ENCODE measurements at places on chromosomes 3 and 15.

DNA sequence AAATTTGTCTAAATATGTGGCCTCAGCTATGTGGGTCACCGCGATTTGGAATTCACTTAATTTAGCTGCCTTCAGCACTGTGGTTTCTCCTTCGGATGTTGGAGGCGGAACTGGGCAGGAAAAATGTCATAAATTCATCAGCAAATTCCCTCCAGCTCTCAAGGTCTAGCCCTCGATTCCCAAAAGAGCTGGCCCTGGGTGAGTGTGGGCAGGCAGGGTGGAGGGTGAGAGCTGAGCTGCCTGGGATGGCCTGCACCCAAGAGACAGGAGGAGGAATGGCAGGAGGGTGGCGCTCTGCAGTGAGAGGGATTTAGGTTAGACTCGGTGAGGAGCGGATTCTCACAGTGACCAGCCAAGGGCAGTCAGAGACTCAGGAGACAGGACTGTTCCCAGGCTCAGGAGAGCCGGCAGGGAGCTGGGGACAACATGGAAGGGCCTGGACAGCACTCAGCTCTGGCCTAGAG lies 57.1 kb downstream of the FEM1B start:
- DNase-seq, result no peak

- no peak for DNase-seq
Observed at GRCh38 chr3:61114316-61114953, 136.8 kb downstream of the FHIT start.

- DNase-seq, result no peak
Observed at GRCh38 chr15:70353606-70354345, 256.1 kb upstream of the TLE3 start.

GRCh38 chr15:40879609-40880008 lies 5.6 kb upstream of the RHOV start:
- no peak for DNase-seq

- DNase-seq, result no peak
Observed at GRCh38 chr3:33900809-33901505, 102.5 kb downstream of the PDCD6IP start.

GRCh38 chr3:151345859-151346258 lies 16.5 kb upstream of the P2RY13 start:
- DNase-seq, result no peak

DNA sequence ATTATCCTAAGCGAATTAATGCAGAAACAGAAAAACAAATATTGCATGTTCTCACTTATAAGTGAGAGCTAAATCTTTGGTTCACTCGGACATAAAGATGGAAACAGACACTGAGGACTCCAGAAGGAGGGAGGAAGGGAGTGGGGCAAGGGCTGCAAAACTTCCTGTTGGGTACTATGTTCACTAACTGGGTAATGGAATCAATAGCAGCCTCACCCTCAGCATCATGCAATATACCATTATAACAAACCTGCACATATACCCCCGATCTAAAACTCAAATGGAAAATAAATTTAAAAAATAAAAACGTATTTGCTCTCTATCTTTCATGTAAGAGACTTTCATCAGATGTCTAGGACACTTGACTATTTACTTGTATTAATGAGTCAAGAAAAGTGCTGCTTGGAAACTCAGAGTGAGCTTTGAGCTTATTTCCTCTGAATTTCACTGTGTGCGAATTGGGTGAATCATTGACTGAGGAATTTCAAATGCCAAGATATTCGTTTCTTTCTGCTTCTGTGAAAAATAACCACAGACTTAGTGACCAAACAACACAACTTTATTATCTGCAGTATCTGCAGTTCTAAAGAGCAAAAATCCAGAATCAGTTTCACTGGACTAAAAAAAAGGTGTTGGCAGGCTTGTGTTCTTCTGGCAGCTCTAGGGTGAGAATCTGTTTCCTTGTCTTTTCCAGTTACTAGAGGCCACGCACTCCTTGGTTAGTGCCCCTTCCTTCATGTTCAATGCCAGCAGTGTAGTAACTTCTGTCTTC lies 18.4 kb downstream of the TM4SF18 start:
- no peak for DNase-seq

DNA sequence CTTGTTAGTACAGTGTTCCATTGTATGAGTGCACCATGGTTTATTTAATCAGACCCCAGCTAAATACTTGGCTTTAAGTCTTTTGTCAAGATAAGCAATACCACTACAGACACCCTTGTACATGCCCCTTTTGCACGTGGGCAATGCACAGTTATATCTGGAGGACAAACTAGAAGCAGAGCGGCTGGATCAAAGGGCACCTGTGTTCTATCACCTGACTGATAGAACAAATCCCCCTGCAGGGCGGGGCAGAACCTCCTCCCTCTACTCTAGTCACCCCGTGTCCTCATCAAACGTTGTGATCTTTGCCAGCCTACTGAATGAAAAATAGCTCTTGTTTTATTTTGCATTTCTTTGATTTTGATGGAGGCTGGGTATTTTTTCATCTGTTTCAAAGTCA lies 314.9 kb downstream of the TLE3 start:
- no peak for DNase-seq

DNA sequence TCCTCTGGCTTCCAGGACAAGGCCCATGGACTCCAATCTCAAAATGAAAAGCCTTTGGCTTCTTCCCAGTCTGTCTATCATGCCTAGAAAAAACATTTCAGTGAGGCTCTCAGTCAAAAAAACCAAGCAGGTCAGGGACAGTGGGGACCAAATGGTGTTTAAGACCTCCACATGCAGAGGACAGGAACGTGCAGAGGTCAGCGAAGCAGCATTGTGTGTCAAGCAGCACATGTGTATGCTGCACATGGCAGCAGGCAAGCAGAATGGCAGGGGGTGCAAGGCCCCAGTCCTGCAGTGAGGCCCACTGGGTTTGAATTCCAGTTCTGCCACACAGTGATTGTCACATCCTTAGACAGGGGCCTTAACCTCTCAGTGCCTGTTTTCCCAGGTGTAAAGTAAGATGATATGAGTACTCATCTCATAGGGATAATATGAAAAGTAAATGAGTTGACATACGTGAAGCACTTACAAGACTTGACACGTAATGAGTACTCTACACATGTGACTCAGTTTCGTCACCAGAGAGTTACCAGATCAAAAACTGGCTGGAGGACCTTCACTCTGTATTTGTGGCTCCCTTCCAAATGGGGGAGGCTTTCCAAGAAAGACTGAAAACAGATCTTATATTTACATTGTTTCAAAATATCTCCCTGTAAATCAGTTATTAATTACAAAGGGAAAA lies 11.2 kb downstream of the STIMATE start:
- no peak for DNase-seq

DNA sequence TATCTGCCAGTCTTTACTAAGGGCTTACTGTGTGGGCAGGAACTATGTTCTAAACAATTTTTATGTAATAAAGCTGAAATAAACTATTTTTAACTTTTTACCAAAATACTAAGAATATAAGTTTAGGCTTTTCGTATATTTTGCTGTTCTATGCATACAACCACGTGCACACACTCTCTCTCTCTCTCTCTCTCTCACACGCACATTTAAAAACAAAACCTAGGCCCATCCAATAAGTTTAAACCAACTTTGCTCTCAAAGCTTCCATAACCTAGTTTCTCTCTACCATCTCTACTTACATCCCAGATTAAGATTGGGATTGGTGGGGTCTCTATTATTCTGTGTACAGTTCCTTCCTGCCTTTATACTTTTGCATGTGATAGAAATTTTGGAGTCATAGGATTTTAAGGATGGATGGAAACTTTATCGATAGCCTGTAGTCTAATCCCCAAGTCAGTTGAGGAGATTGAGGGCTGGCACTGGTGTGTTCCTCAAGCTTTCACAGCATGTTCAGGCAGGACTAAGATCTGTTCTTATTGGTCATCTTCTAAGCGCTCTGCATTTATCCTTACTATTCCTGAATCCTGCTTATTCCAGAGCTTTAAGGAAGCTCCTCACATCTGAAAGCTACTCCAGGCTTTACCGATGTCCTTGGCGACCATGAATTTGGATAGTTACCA lies 1.8 kb downstream of the GPR171 start:
- DNase-seq, result peak; percentile 48

DNA sequence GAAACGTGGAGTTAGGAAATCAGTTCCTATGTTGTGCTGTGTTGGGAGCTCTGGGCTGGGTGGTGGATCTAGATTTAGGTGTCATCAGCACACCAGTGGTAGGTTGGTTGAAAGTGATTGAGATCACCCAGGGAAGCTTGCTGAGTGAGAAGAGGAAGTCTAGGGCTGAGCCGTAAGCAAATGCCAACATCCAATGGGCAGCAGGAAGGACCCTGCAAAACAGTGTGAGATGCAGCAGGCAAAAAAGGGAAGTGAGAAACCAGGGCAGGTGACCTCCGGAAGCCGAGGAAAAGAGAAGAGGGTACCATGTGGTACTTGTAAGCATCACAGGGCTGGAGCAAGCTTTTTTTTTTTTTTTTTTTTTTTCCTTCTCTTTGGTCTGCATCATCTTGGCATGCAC lies 15.9 kb upstream of the COPG1 start:
- peak; percentile 43 for DNase-seq

DNA sequence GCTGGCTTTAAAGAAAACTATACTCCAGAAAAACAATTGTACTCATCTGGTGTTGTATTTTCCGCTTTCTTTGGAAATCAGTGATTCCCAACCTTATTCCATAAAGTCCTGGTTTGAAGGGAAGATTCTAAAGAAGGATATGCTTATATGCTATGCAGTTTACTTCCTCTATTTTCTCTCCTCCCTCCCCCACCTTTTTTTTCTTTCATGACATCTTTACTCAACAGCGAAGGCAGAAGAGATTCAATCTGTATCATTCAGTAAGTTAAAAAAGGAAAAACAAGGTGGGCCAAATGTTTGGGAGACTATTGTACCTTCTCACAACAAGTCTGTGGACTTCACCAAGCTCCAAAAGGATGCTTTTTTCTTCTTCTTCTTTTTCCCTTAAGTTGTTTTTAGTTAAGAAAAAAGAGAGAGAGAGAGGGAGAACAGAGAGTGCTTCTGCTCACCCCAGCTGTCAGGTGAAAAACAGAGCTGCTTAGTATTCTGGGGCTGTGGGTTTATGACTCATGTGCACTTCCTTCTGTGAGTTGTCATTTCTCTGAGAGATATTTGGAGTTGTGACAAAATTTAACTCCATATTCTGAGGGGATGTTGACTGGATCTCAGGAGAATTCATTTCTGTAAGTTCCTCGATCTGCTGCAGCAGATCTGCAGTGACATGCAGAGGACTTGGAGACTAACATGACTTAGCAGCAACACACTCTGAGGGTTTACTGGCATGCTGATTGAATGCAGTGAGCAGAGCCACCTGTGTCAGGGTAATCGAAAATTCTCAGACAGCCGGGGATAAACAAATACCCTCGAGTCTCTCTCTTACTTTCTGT lies 70.7 kb downstream of the SSR3 start:
- DNase-seq, result peak; percentile 68

DNA sequence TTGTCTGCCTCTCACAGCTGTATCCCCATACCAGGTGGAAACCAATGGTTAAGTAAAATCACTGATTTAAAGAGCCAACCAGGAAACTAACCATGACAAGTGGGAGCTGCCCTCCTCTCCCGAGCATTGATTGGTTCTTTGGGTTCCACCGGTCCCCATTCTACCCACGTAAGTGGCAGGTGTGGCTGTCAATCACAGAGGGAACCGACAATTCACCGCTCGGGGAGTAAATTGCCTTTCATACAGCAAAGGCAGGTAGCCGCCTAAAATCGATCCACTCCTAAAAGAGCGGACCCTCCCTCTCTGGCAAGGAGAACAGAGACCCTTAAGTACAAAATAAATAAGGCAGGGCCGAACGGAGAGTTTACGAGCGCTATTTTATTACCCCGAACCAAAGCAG lies 1.2 kb downstream of the ERC2 start:
- DNase-seq, result peak; percentile 38

DNA sequence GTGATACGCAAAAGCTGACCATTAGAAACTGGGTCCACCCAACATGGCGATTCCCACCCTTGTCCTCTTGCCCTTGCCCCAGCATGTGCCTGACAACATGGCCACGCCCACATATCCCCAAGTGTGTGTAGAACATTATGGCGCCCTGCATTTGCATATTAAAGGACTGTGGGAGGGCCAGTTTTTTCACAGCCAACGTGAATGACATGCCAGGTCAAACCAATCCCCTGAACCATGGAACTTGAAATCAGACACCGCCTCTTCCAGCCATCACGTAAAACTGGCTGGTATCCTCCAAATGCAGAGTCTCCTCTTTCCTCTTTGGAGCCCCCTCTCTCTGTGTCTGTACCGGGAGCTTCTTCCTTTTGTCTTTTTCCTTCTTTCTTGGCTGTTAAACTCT lies 156.7 kb upstream of the EPHA6 start:
- DNase-seq, result no peak

- DNase-seq, result no peak
Observed at GRCh38 chr15:98952381-98952803, 55.2 kb downstream of the PGPEP1L start.

DNA sequence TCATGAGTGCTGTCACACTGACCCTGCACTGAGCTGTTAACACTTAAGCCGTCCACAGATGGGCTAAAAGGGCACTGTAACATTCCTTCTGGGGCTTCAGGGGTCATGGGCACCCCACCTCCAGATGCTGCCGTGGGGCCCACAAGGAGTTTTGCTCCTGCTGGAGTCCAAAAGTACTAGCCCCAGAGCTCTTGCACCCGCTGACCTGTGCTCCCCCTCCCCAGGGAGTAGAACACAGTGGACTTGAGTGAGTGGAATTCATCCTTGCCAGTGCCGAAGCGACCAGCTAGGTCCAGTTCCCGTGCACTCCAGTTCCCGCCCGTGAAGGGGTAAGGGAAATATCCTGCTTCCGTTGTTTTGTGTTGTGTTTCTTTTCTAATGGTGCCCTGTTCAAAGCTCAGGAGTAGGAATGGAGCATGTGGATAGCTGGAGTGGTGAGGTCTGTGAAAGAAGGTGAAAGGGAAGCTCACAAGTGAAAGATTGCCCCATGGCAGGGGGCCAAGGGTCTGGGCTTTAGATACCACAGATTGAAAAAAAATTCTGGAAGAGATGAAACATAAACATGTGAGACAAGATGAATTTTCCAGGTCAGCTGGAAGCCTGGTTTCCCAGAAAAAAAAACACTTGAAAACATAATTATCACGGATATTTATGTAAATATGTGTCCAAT lies 36.6 kb downstream of the SLCO2A1 start:
- no peak for DNase-seq

DNA sequence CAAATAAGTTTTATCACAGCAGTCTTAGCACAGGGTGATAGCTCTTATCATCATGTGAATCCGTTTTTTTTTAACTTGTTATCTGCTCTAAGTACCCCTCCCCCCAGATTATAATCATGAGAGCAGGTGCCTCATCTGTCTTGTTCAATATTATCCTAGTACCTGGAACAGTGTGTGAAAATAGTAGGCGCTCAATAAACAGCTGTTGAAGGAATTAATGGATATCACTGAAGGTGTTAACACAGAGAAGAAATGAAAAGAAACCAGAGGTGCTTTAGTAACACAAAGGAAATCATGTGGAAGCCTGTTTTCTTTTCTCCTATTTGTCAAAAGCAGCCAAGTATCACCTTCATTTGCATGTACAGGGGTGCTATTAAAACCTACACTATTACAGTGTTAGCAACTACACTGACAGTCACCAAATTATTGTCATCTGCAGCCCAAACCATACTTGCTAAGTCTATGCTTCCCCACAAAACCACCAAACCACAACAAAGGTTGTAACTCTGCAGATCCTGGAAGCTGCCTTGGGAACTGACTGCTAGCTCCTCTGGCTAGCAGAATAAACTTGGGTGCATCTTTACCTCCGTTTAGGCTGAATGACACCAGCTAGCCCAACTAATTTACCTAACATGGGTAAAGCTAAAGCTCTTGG lies 2.9 kb downstream of the XPC start:
- DNase-seq, result peak; percentile 85

GRCh38 chr15:58362262-58362922 lies 69.4 kb upstream of the LIPC start:
- no peak for DNase-seq
